Metanephros (tissue), 2 donors: ENCODE measurements at places on chromosomes 7 and 10. TPM values are rescaled to one million over a fixed set of nuclear protein-coding genes. Genes with fewer than 3 reads are reported as not detected.

Gene SPDYE9
- total RNA-seq: not detected

Gene TAS2R4
- 4.7 TPM for total RNA-seq

Gene RPEL1
- total RNA-seq: not detected

Gene PPP1R17
- not detected for total RNA-seq

Gene GRM3
- total RNA-seq: 0.18 TPM

Gene TMEM236
- 0.64 TPM for total RNA-seq

Gene NDUFA5
- 89.6 TPM for total RNA-seq

Gene CCDC172
- total RNA-seq: not detected

Gene WDR86
- total RNA-seq: 93.8 TPM

Gene OR2A42
- total RNA-seq: 0.06 TPM

Gene KEL
- 3.2 TPM for total RNA-seq

Gene CRHR2
- total RNA-seq: 0.64 TPM

Gene GBX1
- 0.64 TPM for total RNA-seq

Gene RBP3
- total RNA-seq: not detected
